Left renal pelvis (tissue), 4 donors: ENCODE measurements at places on chromosomes 3 and 15. TPM values are rescaled to one million over a fixed set of nuclear protein-coding genes. Genes with fewer than 3 reads are reported as not detected.

TRPM1 gene
- 0.45 TPM for polyA plus RNA-seq

DNA sequence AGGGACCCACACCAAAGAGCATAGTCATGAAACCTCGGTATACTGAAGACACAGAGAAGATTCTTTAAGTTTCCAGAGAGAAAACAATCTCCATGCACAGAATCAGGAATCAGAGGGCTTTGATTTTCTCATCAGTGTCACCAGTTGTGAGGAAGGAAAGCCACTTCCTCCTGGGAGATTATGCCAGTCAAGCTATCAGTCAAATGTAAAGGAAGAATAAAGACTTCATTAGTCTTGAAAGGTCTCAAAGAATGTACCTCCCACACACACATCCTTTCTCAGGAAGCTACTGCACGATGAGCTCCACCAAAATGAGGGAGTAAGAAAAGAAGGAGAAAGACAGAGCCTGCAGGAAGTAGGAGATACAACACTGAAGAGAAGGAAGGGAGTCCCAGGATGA lies 486.3 kb downstream of the SHQ1 start:
- no peak for DNase-seq

DNA sequence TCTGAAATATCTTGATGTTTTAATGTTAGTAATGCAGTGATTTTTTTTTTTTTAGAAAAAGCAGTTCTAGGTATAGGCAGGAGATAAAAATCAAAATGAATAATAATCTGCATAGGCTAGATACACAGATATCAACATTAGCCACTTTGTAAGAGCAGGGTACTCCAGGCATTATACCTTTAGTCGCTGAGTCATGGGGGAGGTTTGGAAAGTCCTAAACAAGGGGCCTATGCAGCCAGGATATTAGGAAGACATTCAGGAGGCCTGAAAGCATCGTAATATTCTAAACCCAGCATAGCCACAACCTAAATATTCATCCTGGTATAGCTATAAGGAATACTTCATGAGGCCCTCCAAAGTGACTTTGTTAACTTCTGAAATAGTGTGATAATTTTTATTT lies 258.1 kb upstream of the NECTIN3 start:
- no peak for DNase-seq

DNA sequence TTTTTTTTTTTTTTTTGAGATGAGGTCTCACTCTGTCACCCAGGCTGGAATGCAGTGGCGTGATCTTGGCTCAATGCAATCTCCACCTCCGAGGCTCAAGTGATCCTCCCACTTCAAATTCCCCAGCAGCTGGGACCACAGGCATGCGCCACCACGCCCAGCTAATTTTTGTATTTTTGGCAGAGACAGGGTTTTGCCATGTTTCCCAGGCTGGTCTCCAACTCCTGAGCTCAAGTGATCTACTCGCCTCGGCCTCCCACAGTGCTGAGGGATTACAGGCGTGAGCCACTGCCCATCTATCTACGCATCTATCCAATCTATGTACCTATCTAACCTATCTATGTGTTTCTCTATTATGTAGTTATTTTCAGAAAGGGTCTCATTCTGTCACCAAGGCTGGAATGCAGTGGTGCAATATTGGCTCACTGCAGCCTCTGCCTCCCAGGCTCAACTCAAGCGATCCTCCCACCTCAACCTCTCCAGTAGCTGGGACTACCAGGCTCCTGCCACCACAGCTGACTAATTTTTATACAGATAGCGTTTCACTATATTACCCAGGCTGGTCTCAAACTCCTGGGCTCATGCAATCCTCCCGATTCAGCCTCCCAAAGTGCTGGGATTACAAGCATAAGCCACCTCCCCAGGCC lies 20.2 kb upstream of the GPX1 start:
- no peak for DNase-seq
